ENCODE measurements at places on chromosomes 3 and 15. TPM values are rescaled to one million over a fixed set of nuclear protein-coding genes. Genes with fewer than 3 reads are reported as not detected.

Gene PDCD6IP
- 173 TPM for total RNA-seq

Gene GP9
- total RNA-seq, result not detected

Gene PIGX
- total RNA-seq, result 34.7 TPM

Gene HTR3E
- not detected for total RNA-seq

Gene CYP1A1
- total RNA-seq, result 1.9 TPM

Gene MYO5C
- total RNA-seq, result 5.5 TPM

Gene RTP4
- total RNA-seq, result not detected

Gene CLRN1
- total RNA-seq, result not detected

Gene MYRIP
- not detected for total RNA-seq

Gene KIF15
- total RNA-seq, result 12.3 TPM

Gene VPS33B
- total RNA-seq, result 13.9 TPM

Gene AMIGO3
- 0.74 TPM for total RNA-seq

Gene CLEC3B
- not detected for total RNA-seq

Gene TRIM59
- 4.9 TPM for total RNA-seq

Gene MEIS2
- total RNA-seq, result 9.7 TPM

Gene LRRIQ4
- total RNA-seq, result not detected

Gene CCK
- total RNA-seq, result 0.94 TPM

Gene PLSCR5
- total RNA-seq, result not detected

Gene TRAIP
- total RNA-seq, result 15.1 TPM

Gene ROPN1
- total RNA-seq, result not detected

Gene PIAS1
- 17.0 TPM for total RNA-seq

Gene CPN2
- not detected for total RNA-seq

Gene SMCO1
- not detected for total RNA-seq

Gene ESYT3
- total RNA-seq, result 0.64 TPM

Gene NCEH1
- 35.2 TPM for total RNA-seq

Gene ADAMTS9
- total RNA-seq, result 0.87 TPM

Gene RASL12
- 0.12 TPM for total RNA-seq
